Dermis microvascular lymphatic vessel endothelial cell (primary cell): ENCODE measurements at places on chromosomes 5 and 9. TPM values are rescaled to one million over a fixed set of nuclear protein-coding genes. Genes with fewer than 3 reads are reported as not detected.

The SAPCD2 gene
- 5.1 and 10.3 TPM in 2 replicates for total RNA-seq

DNA sequence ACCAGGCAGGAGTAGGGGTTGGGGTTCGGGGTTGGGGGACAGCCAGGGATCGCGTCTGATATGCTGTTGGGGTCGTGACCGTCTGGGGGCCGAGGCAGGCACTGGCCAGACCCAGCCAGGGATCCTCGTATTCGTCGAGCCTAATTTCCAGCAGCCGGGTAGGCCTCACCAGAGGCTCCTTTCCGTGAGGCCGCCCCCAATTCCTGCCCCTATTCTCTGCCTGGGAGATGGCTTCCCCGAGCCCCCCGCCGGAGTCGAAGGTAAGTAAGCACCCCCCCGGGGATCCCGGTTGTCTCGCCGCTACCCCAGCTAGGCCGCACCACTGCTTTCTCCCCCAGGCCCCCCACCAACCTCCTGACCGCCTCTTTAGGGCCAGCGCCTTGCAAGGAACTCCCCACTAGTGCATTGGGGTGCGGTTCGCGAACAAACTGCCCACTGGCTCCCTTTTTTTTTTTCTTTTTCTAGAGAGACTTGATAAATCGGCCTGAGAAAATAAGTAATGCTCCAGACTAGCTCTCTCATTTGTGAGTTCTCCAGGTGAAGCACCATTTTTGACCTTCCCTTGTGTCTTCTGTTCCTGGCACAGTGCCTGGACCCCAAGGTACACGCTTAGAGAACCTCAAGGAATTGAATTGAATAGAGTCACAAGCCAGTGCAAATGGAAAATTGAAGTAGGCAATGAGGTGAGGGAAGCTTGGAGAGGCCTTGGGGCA is 435 bp downstream of the ZNF189 start:
- DNase-seq, result peak; percentile 2

DNA sequence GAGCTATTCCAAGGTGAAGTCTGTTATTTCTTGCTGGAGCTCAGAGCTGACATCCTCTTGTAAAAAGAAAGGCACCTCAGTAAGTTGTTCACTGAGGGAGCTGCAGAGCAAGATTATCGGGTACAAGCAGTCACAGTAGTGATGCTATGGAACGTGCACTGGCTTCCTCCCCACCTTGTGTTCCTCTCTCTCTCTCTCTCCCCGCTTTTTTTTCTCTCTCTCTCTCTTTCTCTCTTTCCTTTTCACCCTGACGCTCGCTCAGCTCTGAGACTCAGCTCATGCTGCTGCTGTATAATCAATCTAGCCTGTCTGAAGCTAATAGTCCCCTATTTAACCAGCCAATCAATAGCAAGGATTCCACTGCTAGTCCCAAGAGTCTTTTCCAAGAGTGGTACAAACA is 587.6 kb upstream of the CDH18 start:
- no peak for DNase-seq

The SIL1 gene
- total RNA-seq, result 43.4 and 62.7 TPM in 2 replicates

GRCh38 chr5:132354381-132355139 is 14.9 kb upstream of the SLC22A5 start:
- DNase-seq, result no peak

The FRMPD1 gene
- total RNA-seq, result not detected in 2 replicates

- peak; percentile 61 for DNase-seq
Observed at GRCh38 chr5:168317521-168318147, 26.2 kb downstream of the WWC1 start.

The TMC1 gene
- total RNA-seq, result 0.25 and 0.26 TPM in 2 replicates

- DNase-seq, result no peak
Observed at GRCh38 chr9:121738968-121739367, 87.5 kb downstream of the DAB2IP start.

DNA sequence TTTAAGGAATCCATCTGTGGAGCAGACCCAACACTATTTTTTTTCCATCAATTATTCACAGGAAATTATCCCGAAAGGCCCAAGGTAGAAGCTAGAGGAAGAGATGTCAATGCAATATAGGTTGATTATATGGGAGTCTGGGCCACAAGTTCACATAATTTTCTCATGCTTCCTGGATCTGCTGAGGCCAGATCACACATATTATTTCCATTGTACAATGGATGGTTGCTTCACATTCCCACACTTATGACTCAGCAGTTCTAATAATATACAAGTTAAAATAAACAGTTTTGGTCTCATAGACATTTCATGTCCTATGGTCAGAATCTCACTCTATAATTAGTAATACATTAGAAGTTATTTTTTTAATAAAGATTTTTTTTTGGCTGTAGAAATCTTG is 66.0 kb upstream of the PTPRD start:
- DNase-seq, result no peak

The C9orf50 gene
- total RNA-seq, result not detected in 2 replicates

The ACOT12 gene
- not detected in 2 replicates for total RNA-seq

The NEUROG1 gene
- total RNA-seq, result not detected in 2 replicates

DNA sequence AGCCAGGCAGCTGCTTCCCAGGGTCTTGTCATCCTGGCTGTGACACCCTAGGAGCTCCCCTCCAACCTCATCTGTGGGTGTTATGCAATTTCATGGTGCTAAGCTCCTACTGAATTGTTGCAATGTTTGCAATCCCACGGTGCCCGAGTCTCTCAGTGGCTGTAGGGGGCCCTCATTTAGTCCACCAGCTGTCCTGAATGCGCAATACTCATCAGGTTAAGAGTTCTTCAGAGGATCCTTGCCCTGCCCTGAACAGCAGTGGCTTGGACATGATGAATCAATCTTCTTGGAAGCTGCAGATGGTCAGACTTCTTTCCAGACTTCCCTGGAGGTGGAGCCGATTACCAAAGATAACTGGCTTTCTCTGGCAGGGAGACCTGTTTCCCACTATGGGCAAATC is 584.1 kb downstream of the CCDC171 start:
- no peak for DNase-seq

The CATSPER3 gene
- total RNA-seq, result under 0.01 and 0.13 TPM in 2 replicates

The ABCA2 gene
- total RNA-seq, result 4.5 and 9.9 TPM in 2 replicates

DNA sequence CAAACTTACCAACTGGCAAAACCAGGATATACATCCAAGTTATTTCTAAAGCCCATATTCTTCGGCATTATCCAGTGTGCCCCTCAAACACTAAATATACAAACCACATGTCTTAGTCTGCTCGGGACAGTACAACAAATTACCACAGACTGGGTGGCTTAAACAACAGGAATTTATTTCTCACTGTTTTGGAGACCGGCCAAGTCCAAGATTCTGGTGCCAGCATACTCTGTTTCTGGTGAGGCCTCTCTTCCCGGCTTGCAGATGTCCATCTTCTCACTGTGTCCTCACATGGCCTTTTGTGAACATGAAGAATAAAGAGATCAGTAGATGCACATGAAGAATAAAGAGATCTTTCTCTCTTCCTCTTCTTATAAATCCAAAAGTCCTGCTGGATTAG is 12.9 kb upstream of the SLCO6A1 start:
- no peak for DNase-seq

DNA sequence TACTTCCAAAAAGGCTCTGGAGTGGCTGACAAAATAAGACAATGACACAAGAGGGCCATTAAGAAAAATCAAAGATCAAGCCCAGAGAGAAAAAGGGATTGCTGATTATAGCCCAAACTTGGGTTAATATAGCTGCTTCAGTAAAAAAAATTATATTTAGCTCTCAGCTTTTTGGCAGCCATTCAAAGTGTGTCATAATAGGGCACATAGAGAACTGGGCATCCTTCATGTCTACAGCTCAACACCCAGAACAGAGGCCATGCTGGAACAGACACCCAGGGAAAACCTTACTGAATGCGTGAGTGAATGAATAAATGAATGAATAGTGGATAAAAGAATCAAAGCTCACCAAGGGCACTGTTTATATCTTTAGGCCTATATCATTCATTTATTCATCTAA is 110.1 kb downstream of the SLIT3 start:
- DNase-seq, result no peak

The RNF180 gene
- 1.2 and 2.9 TPM in 2 replicates for total RNA-seq

The ARHGEF28 gene
- 50.7 and 62.7 TPM in 2 replicates for total RNA-seq

- DNase-seq, result no peak
Observed at GRCh38 chr5:114948986-114949621, 220.6 kb downstream of the TRIM36 start.

DNA sequence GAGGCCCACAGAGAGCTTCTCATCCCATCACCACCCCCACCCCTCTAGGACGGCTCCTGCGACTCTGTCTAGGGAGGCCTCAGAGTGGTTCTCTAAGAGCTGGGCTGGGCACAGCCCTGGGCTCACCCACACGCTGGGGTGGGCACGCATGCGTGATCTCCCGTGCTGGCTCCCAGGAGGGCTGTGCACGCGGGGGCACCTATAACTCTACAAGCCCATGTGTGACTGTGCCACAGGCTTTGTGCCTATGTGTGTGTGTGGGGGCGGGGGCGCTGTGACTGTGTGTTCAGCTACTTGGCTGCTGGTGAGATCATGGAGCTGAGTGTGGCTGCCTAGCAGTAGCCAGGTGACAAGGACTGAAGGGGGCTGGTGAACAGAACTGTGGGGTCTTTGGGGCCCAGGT is 32.2 kb downstream of the NDUFA8 start:
- DNase-seq, result no peak

DNA sequence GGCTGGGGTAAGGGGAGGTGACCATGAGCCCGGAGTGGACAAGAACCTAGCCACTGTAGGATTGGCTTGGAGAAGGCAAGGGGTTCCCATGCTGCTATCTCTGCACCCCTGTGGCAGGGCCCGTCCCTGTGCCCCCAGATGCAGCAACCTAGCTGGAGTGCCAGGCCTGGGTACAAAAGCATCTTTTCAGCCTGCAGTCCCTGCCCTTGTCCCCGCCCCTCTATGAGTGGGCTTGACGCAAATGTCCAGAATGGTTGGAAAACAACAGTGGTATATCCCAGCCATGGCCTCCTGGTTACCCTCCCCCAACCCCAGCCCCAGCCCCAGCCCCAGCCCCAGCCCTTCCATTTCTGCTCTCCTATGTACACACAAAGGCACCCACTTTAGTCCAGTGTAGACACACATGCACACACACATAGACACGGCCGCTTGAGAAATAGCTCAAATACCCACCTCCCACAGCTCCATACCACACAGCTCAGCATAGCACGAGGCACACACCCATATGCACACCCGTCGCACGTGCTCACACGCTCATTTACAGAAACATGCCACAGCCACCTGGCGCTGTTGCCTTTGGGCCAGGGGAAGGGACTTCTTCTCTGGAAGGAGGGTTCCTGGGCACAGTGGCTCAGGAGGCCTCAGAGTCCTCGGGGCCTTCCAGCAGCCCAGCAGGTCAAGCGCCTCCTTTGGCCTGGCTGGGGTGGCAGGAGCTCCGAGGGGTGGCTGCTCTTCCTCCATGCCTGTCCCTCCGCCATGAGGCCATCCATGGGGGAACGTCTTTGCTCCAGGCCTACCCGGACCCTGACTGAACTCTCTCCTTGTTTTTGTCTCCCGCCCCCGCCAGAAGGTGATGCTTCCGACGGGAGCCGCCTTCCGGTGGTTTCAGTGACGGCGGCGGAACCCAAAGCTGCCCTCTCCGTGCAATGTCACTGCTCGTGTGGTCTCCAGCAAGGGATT is 34.1 kb downstream of the CXXC5 start:
- DNase-seq, result no peak

- DNase-seq, result peak; percentile 77
Observed at GRCh38 chr9:109117856-109118807, 1.6 kb downstream of the TMEM245 start.

The PTGER4 gene
- total RNA-seq, result 5.7 and 5.9 TPM in 2 replicates
